Mammary epithelial cell (primary cell): ENCODE measurements at places on chromosomes 6 and 20.

- peak; percentile 24 for DNase-seq
These were observed 101.2 kb downstream of the SNAP25 start for GRCh38 chr20:10319855-10320254.

GRCh38 chr6:160765412-160765811, 63.4 kb downstream of the PLG start:
- no peak for DNase-seq

DNA sequence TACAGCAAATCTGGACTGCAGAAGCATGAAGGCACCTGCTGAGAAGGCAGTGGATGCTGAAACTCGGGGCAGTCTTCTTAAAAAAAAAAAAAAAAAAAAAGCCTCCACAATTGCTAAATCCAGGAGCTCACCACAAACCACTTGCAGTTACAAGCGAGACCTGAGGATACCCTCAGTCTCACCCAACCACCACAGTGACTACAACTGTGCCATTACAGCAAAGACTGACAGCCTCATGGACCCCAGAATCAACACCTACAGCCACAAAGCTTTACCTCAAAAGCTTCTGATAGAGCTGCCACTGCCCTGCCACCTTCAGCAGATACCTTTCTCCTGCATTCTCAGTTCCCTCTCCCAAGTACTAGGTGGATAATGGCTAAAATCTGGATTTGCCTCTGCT, 9.0 kb downstream of the COL21A1 start:
- DNase-seq, result no peak

DNA sequence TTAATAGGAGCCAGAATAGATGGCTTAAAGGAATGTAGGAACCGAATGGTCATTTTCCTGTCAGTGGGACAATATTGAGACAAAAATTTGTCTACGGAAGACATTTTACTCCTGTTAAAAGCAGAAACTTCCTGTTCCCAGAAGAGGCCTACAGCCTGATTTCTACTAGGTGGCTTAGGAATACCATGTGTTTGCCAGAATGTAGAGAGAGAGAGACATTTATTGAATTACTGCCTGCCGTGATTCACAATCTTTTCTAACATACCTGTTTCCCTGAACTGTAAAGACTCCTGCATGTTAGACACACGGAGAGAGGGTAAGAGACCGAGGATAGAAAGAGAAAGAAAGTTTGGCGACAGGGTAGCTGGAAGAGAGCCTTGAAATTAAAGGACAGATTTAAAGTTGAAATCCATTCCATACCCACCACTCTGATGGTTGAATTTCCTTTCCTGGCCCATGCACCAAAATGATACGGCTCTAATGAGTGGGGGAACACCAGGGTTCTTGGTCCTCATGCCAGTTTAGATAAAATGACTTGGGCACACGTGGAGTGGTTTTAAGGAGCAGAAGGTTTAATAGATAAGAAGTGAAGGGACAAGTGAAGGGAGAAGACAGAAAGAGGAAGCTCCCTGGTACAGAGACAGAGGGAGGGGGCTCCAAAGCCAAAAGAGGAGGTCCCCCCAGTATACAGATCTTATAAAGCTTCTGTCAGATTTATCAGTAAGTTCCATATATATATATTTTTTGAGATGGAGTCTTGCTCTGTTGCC, 22.5 kb downstream of the NCOA3 start:
- no peak for DNase-seq

DNA sequence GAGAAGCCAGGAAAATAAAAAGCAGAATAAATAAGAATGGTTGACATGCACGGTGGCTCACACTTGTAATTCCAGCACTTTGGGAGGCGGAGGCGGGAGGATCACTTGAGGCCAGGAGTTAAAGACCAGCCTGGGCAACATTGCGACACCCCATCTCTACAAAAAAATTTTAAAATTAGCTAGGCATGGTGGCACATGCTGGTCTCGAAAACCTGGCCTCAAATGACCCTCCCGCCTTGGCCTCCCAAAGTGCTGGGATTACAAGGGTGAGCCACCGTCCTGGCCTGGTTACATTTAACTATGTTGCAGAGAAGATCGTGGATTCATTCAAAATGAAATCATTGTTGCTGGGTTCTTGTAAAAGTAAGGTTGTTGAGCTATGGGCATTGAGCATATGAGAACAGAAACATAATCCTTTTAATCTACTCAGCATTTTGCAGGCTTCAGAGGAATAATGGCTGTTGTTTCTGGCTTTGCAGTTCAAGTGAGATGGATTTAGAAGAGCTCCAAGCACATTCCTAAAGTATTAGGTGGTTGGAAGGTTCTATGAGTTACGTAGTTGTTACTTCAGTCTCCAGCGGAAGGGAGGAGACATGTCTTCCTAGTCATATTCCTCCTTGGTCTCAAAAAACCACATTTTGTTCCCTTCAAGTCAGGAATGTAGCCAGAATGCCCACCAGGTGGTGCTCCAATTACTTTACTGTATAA, 45.6 kb upstream of the RAB23 start:
- DNase-seq, result peak; percentile 94
